CD14-positive monocyte (primary cell): ENCODE measurements at places on chromosomes 6 and 20. TPM values are rescaled to one million over a fixed set of nuclear protein-coding genes. Genes with fewer than 3 reads are reported as not detected.

CCN6 gene
- polyA plus RNA-seq, result not detected in 2 replicates

SLCO4A1 gene
- 0.42 TPM for polyA plus RNA-seq

SLC35D3 gene
- polyA plus RNA-seq, result not detected in 2 replicates

SAPCD1 gene
- polyA plus RNA-seq, result not detected

DNA sequence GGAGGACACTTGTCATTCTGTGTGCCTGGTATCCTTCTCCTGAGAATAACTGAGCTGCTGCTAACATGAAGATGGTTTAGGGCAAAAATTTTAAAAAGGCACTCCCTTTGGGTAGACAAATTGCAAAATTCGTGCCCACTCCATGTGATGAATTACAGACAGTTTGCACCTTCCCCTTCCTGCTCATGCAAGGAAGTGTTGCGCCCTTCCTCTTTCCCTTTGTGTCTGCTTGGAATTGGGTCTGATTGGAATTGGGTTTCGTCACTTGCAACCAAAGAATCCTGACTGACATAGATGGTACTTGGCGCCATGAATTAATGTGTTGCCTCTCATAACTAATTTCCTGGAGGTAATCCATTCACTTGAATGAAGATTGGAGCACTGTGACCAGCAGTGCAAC lies 62.3 kb upstream of the SHLD1 start:
- DNase-seq, result peak; percentile 93

DNA sequence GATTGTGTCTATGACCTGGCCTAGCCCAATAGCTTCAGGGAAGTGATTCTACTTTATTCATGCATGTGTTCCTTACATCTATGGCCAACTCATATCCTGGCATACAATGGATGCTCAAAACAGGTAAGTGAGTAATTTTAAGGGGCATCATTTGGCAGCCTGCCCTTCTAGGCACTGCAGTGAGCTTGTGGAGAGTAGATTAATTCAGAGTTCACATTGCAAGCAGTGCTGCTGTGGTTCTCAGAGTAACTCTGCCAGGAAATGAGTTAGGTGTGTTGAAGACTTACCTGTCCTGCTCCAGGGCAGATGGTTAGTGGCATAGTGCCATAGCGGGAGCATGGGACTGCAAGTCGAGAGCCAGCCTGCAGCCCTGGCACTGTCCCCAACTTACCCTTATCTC lies 158.0 kb downstream of the SCP2D1 start:
- DNase-seq, result no peak

GRCh38 chr20:14055127-14055742 lies 59.9 kb downstream of the MACROD2 start:
- DNase-seq, result peak; percentile 7

- DNase-seq, result peak; percentile 55
These were observed 1.1 kb downstream of the SOX4 start for GRCh38 chr6:21594416-21595281.

GRCh38 chr6:112284603-112285002 lies 30.2 kb upstream of the LAMA4 start:
- no peak for DNase-seq

MCUR1 gene
- 7.8 TPM for polyA plus RNA-seq

DNA sequence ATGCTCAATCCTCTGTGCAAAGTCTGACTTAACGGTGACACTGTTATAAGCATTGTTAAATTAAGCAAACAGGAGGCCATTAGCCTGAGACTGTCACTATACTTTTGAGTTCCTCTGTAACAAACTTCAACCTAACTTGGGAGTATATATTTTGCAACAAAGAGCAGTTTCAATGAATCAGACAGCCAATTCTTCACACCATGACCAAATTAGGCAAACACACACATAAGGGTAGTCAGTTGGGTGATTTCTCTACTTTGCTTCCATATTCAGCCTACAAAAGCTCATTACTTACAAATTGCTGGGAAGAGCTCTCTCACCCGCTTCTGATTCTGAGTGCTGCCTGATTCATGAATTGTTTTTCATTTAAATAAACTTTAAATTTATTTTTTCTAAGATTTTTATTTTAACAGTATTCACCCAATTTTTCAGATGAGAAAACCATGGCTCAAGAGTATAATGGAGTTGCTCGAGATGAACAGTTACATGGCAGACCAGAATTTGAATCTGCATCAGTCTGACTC lies 60.5 kb downstream of the HACE1 start:
- DNase-seq, result no peak

GRCh38 chr6:71284785-71285184 lies 3.8 kb upstream of the OGFRL1 start:
- no peak for DNase-seq

DNA sequence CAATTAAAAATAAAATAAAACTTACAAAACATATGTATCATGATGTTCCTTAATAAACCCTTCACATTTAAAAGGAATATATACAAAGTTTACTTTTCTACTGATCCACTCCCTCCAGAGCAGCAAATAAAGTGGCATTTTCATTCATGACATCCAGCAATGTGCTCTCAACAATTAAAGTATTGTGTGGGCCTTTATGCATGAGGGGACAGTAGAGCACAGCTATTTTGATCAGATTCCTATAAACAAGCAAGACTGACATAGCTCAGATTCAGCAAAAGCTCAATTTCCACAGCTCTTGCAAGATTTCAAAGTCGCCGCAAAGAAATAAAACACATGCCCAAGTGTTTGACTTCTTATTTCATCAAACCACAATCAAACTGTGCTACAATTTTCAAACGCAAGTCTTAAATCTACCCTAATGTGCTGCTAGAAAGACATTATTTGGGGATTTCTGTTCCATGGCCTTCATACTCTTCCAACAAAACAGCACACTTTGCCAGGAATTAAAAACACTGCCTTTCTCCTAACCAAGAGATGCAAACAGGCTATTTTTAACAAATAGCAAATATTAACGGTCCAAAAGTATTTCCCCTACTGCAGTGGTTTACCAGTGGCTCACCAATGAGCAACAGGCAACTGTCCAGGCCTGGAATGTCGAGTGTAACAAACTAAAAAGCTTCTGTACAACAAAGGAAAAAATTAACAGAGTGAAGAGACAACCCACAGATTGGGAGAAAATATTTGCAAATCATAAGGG lies 52.3 kb downstream of the MBOAT1 start:
- no peak for DNase-seq

C20orf144 gene
- polyA plus RNA-seq, result not detected
